ENCODE measurements at places on chromosomes 16 and 17.

DNA sequence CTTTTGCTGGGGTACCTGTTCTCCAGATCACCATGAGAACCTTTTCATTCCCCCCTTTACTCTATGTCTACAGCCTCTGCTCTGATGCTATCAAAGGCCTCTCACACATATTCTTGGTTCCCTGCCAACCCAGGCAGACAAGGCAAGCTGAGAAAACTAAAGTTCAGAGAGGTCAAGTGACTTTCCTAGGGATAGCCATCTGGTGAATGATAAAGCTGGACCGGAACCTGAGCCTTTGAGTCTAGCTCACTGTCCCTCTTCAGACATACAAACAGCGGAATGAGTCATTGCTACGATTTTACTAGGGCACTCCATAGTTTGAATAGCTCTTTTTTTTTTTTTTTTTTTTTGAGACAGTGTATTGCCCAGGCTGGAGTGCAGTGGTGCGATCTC lies 73.3 kb downstream of the XYLT1 start:
- DNase-seq: no peak

DNA sequence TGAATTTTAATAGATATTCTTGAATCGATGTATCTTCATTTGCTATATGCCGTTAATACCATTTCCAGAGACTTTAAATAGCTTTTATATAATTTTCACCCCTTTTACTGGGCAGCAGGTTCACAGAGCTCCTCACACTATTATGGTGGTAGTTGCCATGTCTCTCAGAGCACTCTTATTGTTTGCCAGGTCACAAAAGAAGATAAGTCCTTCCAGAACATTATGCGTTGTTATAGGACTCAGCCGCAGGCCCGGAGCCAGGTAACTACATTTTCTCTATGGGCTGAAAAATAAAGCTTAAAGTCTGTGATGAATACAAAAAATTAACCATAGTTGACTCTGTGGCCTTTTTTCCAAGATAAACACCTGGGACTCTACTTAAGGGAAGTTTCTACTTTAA lies 24.0 kb downstream of the AKTIP start:
- no peak for DNase-seq

DNA sequence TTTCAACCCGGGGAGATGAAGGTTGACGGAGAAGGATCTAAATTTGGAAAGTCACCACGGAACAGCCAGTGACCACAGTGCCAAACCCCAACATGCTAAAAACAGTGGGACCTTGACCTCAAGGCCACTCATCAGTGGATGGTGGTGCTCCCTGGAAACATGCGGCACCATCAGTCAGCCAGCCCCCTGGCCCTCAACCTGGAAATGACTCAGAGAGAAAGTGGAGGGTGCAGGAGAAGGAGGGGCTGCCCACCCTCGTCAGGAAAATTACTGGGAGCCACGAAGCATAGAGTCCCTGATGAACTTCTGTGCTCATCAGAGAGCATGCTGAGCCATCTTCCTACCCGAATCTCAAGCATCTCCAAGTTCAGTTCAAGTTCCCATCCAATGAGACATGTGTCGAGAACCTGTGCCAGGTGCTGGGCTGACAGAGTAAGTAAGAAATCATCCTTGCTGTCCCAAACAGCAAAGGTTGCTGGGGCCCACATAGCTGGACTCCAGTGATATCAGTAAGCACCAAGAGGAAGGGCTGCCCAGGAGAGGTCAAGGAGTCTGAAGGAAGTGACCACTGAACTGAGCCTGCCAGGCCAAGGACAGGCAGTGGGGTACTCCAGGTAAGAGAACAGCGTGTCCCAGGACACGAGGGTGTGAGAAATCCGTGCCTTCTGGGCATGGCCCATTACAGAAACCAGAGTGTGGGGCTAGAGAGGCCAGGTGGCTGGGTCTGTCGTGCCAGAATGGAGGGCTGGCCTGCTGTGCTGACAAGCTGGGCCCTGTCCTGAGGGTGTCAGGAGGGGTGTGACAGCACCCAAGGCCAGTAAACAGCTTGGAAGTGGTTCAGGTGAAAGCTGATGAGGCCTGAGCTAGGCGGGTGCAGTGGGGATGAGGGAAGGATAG lies 5.2 kb downstream of the PECAM1 start:
- DNase-seq: no peak

DNA sequence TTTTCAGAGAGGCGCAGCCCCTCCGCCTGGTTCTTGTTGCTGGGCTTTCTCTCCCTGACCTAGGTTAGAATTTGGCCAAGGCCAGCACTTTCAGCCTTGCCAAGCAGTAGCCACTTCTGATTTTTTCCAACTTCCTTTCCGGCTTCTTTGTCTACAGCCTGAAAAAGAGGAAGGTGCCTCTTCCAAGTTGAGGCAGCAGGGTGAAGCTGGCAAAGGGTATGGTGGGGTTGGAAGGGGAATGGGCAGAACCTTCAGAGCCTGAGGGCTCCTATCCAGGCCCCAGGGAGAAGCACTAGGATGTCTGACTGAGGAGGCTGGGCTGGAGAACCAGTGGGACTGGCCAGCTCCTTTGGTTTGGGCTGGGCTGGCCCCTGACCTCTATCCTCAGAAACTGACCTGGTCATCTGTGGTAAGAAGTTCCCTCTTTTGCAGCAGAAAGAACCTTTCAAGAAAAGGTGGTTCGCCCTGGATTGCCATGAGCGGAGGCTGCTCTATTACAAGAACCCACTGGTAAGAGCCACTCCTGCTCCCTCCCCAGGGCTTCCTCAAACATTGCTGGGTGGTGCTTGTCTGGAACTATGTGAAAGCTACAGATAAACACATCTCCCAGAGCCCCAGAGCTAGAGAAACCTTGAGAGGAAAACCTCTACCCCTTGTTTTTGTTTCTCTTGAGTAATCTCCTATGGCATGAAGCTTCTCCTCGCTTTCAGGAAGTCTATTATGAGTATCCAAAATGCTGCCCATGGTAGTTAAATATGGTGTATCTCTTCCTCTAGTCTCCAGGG lies 16.6 kb upstream of the RNF135 start:
- DNase-seq: no peak

DNA sequence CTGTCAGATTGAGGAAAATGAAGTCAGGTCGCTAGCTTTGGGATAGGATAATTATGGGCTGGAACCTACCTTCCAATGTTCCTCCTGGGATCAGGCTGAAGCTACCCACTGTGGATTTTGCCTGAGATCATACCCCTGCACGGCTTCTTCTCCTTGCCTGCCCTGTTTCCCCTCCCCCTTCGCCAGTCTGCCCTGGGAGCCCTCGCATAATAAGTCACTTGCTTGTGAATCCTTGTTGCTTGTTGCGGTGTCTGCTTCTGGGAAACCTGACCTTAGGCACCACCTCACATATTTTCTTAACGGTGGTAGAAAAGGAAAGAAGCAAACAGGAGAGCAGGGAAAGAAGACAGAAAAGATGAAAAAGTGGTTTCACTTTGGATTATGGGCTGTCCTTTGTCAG lies 13.3 kb upstream of the PMP22 start:
- DNase-seq: no peak

DNA sequence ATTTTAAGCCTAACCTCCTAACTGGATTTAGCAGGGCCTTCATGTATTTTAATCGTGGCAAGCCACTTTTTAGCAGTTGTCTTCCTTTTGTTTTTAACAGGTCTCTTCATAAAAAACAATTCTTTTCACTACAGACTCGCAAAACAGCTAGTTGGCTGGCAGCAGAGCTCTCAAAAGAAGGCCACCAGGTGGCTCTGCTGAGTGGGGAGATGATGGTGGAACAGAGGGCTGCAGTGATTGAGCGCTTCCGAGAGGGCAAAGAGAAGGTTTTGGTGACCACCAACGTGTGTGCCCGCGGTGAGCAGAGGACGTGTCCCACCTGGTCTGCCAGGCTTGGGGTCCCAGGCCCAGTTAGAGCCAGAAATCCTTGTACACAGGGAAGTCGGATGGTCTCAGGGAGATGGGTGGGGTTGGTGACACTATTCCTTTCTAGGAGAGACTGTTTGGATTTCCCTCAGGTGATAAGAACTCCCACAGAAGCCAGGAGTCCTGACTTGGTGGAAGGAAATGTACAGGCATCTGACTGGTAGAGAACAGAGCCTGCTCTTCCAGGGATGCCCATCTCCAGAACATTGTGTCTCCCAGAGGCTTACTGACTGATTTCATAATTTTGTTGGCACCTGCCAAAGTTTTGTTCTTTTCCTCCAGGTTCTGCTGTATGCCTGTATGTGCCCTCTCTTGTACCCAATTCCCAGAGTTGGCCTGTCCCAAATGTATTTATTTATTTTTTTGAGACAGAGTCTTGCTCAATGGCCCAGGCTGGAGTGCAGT lies 14.9 kb upstream of the DDX19A start:
- no peak for DNase-seq

GRCh38 chr16:67199808-67200198 lies 872 bp downstream of the ELMO3 start:
- DNase-seq: no peak

DNA sequence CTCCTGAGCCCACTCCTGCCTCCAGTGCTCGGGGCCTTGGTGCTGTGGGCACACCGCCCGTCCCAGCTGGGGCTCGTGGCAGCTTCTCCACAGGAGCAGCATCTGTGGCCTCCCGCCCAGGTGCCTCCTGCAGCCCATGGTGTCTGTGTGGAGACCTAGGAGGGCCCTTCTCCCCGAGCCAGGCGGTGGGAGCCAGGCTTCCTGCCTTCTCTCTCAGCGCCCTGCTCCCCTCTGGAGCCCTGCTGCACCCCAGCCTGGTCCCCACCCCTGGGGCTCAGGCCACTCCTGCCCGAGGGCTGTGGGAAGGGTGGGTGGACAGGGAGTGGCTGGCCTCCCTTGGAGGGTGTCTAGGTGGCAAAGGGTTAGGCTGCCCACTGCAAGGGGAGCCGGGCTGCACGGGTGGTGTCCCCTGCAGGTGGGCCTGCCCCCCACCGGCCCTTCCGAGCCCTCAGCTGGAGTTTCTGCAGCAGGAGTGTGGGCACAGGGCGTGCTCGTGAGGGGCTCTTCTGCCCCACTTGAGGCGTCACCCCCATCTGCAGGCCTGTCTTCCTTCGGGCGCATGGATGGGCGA lies 11.0 kb downstream of the CENPX start:
- DNase-seq: no peak

- no peak for DNase-seq
These were observed 46.7 kb upstream of the GCSH start for GRCh38 chr16:81142864-81143263.

GRCh38 chr17:40532520-40533253 lies 31.3 kb upstream of the TNS4 start:
- DNase-seq: no peak

GRCh38 chr17:60006160-60006559 lies 41.6 kb upstream of the RNFT1 start:
- no peak for DNase-seq

GRCh38 chr16:35795361-35796029 lies 2336.1 kb downstream of the TP53TG3F start:
- DNase-seq: no peak

- no peak for DNase-seq
These were observed 323.6 kb downstream of the C16orf95 start for GRCh38 chr16:86993426-86994110.
